Mesangial cell (primary cell): ENCODE measurements at places on chromosomes 12 and 14. TPM values are rescaled to one million over a fixed set of nuclear protein-coding genes. Genes with fewer than 3 reads are reported as not detected.

Gene GUCY2C
- under 0.01 TPM in 1 of 2 replicates, not detected in the other for total RNA-seq

Gene ASCL4
- total RNA-seq, result not detected in 2 replicates

Gene INHBC
- total RNA-seq, result not detected in 2 replicates

Gene RPS6KL1
- total RNA-seq, result 3.7 and 4.6 TPM in 2 replicates

Gene KRT6B
- total RNA-seq, result not detected in 2 replicates

Gene AGAP2
- 0.25 TPM in 1 of 2 replicates, not detected in the other for total RNA-seq

Gene ZNF384
- total RNA-seq, result 28.8 and 35.1 TPM in 2 replicates

Gene FOXG1
- total RNA-seq, result not detected in 2 replicates

Gene SETD1B
- total RNA-seq, result 6.8 and 12.3 TPM in 2 replicates

Gene FAR2
- 10.1 and 19.6 TPM in 2 replicates for total RNA-seq

Gene TRHDE
- total RNA-seq, result 20.7 and 24.4 TPM in 2 replicates

Gene KRT75
- not detected in 2 replicates for total RNA-seq

Gene NKX2-1
- total RNA-seq, result not detected in 2 replicates

Gene PLEKHG7
- not detected in 2 replicates for total RNA-seq

Gene CCDC177
- total RNA-seq, result not detected in 2 replicates

Gene FBRSL1
- total RNA-seq, result 25.1 and 32.9 TPM in 2 replicates

Gene GALNT16
- 0.89 and 0.98 TPM in 2 replicates for total RNA-seq

Gene GLIPR1L2
- 0.16 and 0.89 TPM in 2 replicates for total RNA-seq

Gene SPTB
- 0.63 and 1.8 TPM in 2 replicates for total RNA-seq

Gene TROAP
- total RNA-seq, result 2.5 and 46.4 TPM in 2 replicates

Gene NTS
- total RNA-seq, result not detected in 2 replicates

Gene KRT6C
- not detected in 2 replicates for total RNA-seq
